ENCODE measurements at places on chromosomes 5 and 9.

GRCh38 chr5:161274951-161275350 lies 271.6 kb downstream of the GABRB2 start:
- no peak for DNase-seq

GRCh38 chr9:133238851-133239532 lies 29.9 kb upstream of the OBP2B start:
- DNase-seq = peak; percentile 68

- DNase-seq = no peak
Observed at GRCh38 chr5:53815471-53815870, 255.0 kb downstream of the NDUFS4 start.

DNA sequence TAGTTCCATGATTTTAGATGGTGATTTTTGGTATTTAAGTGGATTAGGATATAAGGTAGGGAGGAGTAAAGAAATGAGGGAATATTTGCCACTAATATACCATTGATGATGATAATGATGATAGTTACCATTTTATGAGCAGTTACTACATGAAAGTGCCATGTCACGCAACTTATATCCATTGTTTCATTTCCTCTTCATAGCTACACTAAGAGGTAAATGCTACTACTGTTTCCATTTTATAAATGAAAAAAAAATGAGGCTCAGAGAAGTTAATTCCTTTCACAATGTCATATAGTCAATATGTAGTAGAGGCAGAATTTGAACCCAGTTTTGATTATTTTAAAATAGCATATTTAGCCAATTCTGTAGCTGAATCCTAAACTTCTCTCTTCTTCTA lies 112.2 kb upstream of the ADRA1B start:
- DNase-seq = no peak

DNA sequence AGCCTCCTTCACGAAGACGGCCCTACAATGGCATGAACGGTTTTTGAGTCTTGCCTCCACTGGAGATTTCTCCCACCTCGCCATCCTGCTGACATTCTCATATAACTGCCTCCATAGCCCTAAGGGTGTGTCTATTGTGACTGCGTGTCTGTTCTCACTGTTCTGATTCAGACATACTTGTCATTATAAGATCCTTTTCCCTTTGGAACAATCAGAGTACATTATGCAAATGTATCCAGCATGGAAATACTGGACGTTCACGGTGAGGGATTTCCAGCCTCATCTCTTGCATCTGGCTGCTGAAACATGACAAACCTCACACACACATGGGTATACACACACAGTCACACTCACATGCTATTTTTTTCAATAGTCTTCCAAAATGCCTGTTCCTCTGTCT lies 402.1 kb downstream of the DIRAS2 start:
- DNase-seq = no peak

- DNase-seq = no peak
Observed at GRCh38 chr9:129835860-129836223, 584 bp downstream of the USP20 start.

DNA sequence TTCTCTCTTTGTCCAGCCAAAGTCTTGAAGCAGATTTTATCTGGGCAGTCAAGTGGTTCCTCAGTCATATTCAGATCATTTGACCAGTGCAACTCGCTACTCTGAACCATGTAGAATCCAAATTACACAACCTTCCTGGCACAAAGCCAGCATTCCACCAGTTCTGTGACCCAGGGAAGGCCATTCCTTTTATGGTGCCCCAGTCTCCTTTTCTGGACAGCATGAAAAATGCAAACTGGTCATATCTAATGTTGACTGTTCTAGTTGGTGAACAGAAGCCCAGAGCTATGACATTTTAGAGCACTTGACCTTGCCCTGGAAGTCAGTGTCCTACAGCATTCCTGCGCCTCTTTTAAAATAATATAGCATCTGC lies 364.6 kb downstream of the BRINP1 start:
- no peak for DNase-seq

GRCh38 chr5:1755321-1755949 lies 44.2 kb downstream of the MRPL36 start:
- no peak for DNase-seq

- DNase-seq = no peak
Observed at GRCh38 chr9:4831944-4832343, 39.2 kb downstream of the RCL1 start.

DNA sequence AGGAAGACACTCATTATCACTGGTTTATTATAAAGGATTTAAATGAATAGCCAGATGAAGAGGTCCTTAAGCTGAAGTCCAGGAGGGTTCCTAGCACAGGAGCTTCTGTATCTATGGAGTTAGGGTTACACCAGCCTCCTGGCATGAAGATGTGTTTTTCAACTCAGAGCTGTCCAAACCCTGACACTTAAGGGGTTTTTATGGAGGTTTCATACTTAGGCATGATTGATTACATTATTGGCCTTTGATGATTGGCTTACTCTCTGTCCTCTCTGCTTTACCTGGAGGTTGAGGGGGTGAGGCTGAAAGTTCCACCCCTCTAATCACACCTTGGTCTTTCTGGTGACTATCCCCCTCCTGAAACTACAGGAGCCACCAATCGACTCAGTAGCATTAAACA lies 84.9 kb upstream of the ZNF169 start:
- no peak for DNase-seq

DNA sequence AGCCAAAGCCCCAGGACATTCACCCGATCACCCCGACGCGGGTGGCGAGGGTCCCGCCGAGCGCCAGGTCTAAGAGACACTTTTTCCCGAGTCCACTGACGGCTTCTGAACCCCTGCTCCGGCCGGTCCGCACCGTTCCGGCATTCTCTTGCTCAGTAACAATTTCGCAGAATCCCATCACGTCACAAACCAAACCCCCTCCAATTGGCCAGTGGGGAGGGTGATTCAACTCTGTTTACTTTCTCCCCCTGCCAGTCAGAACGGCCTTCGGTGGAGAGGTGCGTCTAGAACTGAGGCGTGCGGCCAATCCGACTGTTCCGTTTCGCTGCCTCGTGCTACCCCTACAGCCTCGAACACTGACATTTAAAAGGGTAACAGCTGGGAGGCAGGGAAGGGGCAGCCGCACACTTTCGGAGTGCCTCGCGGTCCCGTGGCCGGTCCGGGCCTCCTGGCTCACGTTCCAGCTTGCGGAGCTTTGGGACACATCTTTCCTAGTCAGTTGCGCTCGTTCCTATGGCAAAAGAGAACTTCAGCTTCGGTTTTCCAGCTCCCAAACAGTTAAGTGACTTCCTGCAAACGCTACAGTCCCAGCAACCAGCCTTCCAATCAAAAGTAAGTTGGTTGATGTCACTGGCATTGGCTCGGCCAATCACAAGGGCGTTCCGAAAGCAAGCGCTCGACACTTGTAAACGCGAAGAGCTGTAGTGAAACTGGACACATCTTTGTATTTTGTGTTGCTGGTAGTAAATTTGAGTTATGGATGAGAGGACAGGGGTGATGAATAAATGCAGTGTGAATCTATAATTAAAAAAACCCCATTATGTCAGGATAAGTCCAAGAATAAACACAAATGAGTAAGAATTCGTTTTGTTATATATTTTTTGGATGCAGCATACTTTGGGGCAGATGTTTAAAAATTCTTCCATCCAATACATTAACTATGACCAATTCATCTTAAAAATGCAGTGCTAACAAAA lies at the start of gene KLF9:
Gene KLF9, minus strand, starts transcription at position 859 of the 977 bp plus-strand sequence. CDS start 1,294 bp downstream, outside the sequence.
- DNase-seq = peak; percentile 86

- DNase-seq = no peak
Observed at GRCh38 chr5:172444110-172444510, 10.2 kb downstream of the SH3PXD2B start.

DNA sequence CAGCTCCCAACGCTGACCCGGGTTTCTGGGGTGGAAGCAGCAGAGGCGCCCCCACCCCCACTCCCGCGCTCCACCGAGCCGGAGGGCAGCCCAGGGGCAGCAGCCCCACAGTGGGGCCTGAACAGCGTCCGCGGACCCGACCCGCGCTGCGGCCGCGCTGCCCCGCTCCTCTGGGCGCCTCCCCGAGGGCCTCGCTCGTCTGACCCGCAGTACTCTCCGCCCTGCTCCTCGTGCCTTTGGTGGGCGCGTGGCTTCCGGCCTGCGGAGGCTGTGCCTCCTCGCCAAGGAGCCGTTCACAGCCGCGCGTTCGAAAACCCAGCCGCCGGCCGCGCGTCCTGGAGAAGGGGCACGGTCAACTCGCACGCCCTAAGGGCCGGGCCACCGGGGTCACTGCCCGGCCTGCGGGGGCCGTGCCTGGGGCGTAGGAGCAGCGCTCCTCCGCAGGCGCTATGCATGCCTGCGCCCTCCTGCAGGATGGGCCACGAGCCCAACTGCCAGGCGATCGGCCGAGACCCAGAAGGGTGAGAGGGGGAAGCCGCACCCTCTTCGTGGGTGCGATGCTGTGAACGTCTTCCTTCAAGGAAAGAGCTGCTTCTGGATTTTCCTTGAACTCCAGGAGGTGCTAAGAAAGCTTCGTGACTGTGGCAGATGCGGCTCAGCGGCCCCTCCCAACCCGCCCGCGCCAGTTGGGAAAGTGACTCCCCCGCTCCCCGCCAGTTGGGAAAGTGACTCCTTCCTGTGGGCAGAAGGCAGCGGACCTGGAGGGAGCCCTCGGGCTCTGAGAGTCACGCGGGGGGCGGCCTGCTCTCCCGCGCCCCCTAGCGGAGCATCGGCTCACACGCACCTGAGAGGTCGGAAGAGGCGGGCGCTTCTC lies 82.7 kb downstream of the HSD17B3 start:
- peak; percentile 35 for DNase-seq

GRCh38 chr5:1329111-1329579 lies 15.8 kb downstream of the CLPTM1L start:
- DNase-seq = no peak

GRCh38 chr9:89983411-89983810 lies 378.6 kb downstream of the GADD45G start:
- no peak for DNase-seq

GRCh38 chr9:131036071-131036470 lies 27.1 kb downstream of the LAMC3 start:
- DNase-seq = no peak

DNA sequence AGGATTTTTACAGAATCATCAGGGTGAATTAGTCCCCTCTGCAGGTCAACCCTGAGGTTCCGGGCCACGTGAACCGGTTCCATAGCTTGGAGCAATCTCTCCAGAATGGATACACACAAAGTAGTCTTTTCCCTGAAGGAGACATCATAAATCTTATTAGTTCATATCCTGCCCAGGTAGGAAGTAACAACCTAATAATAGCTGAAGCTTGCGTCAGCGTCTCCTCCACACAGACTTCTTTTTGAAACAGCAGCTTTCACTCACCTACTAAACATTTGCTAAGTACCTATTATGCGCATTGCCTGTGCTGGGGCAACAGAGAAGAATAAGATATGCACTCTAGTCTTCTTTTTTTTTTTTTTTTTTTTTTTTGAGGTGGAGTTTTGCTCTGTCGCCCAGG lies 9.4 kb downstream of the PSMD5 start:
- DNase-seq = no peak

DNA sequence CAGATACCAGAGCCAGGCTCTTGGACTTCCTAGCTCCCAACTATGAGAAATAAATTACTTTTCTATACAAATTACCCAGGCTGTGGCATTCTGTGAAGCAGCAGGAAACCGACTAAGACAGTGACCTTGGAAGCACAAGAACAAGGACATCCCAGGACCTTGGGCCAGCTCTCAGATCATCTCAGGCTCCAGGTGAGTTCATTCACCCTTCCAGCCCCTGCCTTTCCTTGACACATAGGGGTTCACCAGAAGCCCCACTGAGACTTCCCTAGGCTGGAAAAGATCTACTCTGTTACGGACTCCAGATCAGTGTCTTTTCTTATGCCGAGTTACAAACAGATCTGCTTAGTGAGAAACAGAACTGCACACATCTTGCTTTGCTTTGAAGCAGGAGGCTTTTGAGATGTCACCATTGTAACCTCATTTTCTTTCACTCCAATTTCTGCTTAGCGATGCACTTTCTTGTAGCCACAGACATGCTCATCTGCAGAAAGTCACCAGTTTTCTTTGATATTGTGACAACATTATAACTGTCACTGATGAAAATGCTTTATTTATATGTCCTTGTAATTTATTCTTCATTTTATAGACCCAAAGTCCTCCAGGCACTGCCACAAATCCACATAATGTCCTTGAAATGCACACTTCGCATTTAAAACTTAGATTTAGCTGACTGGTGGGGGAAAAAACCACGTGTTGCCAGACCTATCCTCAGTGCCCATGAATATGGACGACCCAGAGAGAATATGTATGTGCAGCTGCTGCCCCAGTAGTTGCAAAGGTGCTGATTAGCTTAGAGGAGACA lies 8.1 kb downstream of the CD180 start:
- no peak for DNase-seq

- no peak for DNase-seq
Observed at GRCh38 chr5:102600964-102601363, 102.2 kb upstream of the SLCO6A1 start.

DNA sequence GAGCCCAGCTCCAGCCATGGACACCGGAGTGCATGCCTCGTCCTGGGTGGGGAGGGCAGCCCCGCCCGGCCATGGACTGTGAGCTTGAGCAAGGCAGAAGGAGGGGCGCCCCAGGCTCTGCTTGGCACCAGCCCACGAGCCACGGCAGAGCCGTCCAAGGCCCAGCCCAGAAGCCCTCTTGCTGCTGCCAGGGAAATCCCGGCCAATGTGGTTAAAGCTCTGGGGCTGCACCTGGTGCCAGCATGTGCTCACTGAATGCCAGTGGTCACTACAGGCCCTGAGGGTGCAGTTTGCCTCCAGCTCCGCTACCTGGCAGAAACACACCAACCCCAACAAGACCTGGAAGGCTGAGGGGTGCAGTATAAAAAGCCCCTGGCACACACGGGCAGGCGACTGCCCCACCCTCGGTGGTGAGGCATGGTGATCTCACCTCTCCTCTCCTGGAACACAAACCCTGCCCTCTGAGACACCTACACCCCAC lies 11.8 kb downstream of the BRD3 start:
- DNase-seq = no peak
